ENCODE measurements at places on chromosomes 2 and 18.
A peak's percentile ranks its signal among the peaks of the same experiment; 100 is the strongest.

- peak; percentile 24 for DNase-seq
Measured at GRCh38 chr2:146734042-146734820, 1110.6 kb upstream of the ACVR2A start.

DNA sequence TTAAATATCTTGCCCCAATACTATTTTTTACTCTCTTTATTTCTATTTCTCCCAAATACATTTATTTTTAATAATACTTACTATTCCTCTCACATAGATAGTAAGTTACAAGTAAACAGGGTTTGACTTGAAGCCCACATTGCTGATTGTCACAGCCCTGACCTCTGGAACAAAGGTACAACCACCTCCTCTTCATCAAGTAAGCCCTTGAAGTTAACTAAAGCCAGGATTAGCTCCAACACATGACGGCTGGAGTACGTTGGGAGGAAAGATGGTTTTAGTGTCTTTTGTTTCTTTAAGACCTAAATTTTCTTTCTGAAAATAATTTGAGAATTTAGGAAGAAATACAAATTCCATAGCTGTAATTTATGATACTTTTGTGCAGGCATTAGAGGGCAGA, 949 bp downstream of the MYOM1 start:
- no peak for DNase-seq

- no peak for DNase-seq
Measured at GRCh38 chr18:55515214-55515613, 72.8 kb downstream of the TCF4 start.

DNA sequence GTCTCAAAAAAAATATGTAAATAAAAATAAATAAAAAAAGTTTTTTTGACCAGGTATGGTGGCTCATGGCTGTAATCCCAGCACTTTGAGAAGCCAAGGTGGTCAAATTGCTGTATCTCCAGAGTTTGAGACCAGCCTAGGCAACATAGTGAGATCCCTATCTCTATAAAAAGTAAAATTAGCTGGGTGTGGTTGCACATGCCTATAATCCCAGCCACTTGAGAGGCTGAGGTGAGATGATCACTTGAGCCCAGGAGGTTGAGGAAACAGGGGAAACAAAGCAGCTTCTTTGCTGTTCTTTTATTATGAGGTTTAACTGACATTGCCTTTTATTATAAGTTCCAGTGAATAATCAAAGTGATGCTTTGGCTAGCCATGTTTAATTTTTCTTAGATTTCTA, 25.0 kb downstream of the ACTR2 start:
- no peak for DNase-seq

GRCh38 chr2:34234823-34235222, 635.7 kb upstream of the FAM98A start:
- no peak for DNase-seq
